ENCODE measurements at places on chromosomes 5 and 9.

DNA sequence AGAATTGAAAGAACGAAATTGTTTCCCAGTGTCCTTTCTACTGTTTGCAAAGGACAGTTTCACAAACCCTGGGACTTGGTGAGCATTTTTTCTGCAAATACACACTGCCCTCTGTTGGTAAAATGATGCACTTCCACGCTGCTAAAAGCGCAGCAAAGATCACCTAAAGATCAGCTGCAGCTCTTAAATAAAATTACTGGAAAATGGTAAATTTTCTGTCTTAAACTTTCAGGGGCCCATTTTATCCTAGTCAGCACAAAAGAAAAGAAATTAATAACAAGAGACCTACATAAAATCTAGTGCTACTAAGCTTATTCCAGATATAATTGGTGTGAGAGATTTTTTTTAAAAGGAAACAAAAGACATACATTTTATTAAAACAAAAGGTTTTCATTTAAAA, 566.0 kb downstream of the CAAP1 start:
- DNase-seq = no peak

DNA sequence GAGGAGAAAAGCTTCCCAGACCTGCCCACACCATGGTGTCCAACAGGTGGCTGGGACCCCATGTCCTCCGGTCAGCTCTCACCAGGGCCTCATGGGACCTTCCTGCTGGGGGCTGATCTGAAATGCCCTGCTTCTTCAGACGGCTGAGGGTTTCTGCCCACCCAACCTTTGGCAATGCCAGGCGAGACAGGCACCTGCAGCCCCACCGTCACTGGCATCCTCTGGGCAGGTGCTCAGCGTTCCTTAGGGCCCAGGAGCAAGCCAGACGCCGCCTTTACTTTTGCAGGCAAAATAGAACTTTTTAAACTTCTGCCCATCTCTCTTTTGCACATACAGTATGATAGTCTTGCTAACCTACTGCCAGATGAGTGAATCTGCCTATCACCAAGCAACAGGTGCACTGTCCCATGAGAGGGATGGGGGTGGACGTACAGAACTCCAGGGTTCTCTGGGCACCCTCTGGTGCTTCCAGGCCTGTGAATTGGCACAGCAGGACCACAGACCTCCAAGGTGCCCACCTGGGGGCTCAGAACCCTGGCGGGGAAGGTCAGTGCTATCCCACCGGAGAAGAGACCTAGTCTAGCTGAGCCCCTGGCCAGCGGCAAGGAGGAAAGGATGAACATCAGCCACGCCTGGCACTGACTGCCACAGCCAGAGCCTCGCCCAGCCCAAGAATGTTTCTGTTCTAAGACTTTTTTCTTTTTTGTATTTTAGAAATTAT, 7.5 kb downstream of the OBP2B start:
- no peak for DNase-seq

GRCh38 chr9:35609820-35610163, 4.7 kb downstream of the TESK1 start:
- DNase-seq = no peak

DNA sequence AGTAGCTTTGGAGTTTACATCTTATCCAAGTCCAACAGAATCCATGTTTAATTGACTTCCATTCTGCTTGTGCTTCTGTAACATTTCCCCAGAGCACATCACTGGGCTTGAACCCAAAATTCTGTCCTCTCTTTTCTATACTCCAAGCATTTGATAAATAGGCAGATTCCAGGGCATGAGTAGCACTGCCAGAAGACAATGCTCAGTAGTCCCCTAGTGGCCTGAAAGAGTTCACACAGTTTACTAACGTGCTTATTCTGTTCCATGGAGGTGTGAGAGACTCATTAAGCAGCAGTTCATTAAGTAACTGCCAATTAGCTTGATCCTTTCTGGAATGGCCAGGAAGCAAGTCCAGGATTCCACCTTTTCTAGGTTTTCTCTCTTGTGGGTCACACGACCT, 9.4 kb upstream of the GABRA6 start:
- DNase-seq = no peak

DNA sequence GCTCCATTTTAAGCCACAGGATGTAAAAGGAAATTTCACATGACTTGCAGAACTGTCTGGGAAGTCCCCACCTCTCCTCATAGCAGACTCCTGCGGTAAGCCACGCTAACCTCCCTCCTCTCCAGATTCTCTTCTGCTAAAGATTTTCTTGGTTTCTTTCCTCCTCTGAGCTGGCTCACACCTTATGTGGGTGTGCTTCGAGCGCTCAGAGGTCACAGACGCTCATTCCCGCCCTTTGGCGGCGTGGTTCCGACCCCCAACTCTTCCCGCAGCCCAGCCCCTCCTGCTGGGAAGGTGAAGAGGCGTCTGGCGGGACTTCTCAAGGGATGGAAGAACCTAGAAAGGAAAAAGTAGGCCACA, 32.9 kb upstream of the CDK20 start:
- no peak for DNase-seq

DNA sequence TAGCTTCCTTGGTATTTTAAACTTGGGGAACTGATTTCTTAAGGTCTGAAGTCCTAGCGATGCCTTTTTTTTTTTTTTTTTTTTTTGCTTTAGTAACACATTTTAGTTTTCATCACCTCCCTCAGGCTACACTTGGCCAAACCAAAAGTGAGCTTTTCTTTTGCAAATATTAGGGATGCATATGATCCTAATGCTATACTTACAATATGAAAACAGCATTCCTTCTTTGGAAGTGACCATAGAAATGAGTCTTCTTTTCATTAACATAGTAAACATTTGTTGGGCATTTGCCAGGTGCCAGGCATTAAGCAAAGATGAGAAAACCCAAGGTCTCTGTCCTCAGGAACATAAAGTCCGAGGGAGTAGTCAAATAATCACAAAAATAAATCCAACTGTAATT, 189.8 kb downstream of the ALDH1A1 start:
- no peak for DNase-seq

- no peak for DNase-seq
These were observed 268.2 kb downstream of the MAST4 start for GRCh38 chr5:66864240-66864884.

DNA sequence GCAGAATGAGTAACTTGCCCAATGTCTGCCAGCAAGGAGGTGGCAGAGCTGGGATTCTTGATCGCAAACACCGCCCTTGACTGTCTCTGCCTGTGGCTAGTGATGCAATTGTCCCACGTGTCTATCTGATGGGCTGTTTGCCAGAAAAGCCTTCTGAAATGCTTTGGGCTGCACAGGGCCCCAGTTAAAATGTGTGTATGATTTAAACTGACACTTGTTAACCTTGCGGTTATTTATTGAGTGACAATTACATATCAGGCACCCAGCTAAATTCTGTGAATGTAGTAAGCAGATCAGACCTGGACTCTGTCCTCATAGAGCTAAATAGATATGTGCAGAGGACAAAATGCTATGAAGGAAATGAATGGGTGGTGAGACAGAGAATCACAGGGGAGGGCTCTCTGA, 11.6 kb upstream of the IL12B start:
- no peak for DNase-seq

DNA sequence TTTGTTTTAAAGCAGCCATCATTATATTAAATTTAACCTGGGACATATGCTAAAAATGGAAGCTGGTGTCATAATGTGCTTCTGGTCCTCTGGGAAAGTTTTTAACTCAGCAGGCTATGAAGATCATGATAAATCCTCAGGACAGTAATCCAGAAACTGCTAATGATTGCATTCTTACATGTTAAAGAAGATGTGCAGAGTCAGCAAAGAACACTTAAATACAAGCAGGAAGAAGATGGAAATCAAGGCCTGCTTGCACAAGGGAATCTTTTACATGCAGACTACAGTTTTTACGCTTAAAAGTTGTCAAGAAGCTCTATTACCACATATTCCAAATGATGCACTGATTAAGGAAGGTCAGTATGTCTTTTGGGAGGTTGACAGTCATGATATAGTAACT, 246.0 kb upstream of the PTPRD start:
- no peak for DNase-seq

- DNase-seq = no peak
These were observed 228.8 kb downstream of the FSTL4 start for GRCh38 chr5:133383580-133383939.

DNA sequence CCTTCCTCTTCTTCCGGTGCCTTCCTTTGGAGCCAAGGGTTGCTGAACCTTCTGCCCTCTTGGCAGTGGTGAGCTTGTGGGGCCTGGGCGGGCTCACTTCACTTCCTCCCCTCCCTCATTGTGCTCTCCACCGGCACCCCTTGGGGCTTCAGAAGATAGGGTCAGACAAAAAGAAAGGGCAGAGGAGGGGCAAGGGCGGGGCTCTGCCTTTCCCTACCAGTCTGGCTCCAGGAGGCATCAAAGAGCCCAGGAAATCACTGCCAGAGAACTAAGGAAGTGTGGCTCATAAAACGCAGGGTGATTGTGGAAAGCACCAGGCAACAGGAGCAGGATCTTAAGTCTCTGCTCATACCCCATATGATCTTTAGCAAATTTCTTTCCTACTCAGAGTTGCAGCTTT, 34.8 kb downstream of the ACOT12 start:
- no peak for DNase-seq

DNA sequence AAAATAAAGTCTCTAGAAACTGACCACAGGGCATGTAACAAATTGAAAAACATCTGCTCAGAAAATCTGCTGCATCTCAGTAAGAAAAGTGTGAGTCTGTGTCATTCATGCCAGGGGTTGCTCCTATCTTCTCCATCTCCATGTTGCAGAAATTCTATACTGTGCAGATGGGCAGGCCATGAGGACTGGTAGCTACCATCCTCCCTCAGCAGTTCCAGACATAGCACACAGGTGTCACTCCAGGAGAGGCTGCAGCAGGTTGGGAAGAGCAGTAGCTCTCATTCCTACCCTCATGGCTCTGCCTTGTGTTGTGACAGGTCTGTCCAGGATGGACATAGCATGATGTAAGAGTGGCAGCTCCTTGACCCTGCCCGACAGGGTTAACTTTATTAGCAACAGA, 173.4 kb downstream of the NDUFS4 start:
- DNase-seq = no peak

DNA sequence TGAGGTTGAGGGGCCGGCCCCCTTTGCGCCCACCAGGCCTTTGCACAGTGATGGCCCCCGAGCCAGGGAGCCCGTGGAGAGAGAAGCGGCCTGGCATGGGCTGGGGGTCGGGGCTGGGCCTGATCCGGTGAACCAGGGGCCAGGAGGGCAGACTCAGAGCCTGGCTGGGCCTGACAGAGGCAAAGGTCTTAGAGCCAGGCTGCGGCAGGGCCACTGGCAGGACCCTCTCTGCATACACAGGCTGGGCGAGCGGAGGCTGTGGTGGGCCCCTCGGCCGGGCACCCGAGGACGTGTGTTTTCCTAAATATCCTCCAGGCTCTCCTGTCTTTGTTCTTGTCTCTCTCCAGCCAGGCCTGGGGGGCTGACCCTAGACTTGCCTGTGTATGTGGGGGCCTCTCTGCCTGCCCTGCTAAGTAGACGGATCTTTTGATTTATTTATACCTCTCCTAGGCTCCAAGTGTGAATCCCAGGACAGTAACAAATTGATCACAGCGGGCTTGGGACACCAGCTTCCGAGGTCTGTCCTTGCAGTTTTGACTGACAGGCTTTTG, 933 bp downstream of the NEK6 start:
- DNase-seq = no peak

DNA sequence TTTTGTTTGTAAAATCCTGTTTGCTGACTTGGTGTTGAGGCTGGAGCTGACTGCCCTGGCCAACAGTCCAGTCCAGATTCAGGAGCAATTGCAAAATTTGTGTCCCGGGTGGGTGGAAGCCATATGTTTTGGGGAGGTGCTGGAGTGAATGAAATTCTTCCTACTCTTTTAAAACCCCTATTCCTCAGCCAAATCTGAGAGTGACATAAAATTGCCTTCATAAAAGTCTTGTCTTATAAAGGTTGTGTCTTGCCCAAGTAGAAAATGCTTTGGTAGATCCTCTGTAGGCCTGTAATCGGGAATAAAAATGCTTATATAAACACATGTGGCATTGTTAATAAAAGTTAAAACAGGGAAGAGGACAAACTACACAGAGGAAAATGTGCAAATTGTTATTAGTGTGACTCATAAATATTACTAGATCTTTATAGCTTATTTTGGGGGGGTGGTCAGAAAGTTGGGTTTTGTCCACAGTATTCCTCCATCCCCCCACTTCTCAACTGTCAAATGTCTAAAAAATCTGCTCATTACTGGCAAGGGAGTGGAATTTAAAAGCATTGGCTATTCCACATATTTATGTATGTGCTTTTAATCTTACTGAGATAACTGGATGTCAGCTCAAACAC, 45.6 kb downstream of the NNT start:
- no peak for DNase-seq

DNA sequence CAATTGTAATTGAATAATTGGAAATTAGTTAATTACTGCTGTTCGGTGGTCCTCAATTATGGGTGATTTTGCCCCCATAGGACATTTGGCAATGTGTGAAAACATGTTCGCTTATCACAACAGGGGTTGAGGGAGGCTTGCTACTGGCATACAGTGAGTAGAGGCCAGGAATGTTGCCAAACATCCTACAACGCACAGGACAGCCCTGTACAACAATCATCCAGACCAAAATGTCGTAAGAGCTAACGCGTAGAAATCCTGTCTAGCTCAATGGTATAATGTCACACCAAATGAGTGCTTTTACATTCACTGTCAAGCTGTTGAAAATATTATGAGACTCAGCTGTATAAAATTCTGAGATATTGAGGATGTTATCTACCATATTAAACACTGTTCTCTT, 464.4 kb upstream of the TUSC1 start:
- no peak for DNase-seq

DNA sequence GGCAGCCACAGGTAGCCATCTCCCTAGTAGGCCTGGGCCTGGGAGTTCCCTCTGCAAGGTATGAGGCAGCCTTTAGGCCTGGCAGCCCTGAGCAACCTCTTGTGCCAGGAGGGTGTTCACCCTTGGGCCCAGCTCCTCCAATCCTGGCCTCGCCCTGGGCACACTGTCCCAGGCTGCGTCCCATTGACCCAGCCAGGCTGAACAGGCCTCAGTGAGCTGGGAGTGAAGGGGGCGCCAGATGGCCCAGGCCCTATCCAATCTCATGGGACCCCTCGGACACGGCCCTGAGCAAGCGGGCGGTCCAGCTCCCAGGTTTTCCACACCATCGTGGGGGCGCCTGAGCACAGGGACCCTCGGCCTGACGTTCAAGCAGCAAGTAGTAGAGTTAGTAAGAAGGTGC, 14.5 kb downstream of the SH3GLB2 start:
- no peak for DNase-seq

DNA sequence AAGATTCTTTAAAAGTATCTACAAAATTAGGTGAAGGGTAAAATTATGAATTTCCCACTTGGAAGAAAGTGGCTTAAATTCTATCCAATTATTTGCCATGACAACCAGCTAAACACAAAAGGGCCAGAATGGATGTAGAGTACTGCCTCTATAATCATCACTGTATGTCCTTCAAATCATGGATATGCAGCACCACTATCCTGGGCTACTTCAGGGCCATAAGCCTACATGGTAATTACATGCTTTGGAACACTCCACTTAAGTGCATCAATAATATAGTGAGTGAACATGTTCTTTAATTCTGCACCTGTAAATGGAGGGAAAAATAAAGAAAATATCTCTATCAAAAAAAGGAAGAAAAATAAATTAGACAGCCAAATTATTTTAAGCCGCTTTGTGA, 575.2 kb downstream of the ISL1 start:
- no peak for DNase-seq
